ENCODE measurements at places on chromosomes 11 and 22. TPM values are rescaled to one million over a fixed set of nuclear protein-coding genes. Genes with fewer than 3 reads are reported as not detected.

Gene HTR3B
- not detected for total RNA-seq

DNA sequence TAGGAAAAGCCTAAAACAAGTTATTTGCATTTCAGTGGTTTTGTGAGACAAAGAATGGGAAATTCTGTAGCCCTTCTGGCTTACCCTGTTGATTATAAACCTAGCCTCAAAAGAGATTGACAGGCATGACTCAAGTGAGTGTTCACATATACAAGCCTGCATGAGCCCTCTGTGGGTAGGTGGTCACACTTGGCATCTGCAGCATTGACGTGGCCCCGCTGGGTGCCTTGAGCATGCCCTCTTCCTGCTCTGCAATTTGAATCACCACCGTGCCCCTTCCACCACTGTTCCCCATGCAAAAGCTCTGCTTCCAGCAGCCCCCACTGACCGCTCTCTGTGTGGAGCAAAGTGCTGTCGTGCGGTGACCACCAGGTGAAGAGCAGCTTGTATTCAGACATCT, 21.0 kb upstream of the ADSL start:
- no peak overlapping the region for H3K4me3 ChIP-seq
- H3K4me1 ChIP-seq: peaks cover 5% of the 10 kb centered on the region
- no peak for DNase-seq
- peaks cover 56% of the 10 kb centered on the region for H3K36me3 ChIP-seq
- no peaks in the 10 kb centered on the region for H3K27me3 ChIP-seq

Gene LSP1
- not detected for total RNA-seq

Gene DPAGT1
- 43.6 TPM for total RNA-seq

Gene CHRNA10
- 2.4 TPM for total RNA-seq

GRCh38 chr11:104819603-104820002, 78.7 kb downstream of the CASP12 start:
- no peak for DNase-seq
- no peak overlapping the region for H3K27ac ChIP-seq
- H3K4me3 ChIP-seq: no peak overlapping the region

Gene KIRREL3
- total RNA-seq: 0.09 TPM

DNA sequence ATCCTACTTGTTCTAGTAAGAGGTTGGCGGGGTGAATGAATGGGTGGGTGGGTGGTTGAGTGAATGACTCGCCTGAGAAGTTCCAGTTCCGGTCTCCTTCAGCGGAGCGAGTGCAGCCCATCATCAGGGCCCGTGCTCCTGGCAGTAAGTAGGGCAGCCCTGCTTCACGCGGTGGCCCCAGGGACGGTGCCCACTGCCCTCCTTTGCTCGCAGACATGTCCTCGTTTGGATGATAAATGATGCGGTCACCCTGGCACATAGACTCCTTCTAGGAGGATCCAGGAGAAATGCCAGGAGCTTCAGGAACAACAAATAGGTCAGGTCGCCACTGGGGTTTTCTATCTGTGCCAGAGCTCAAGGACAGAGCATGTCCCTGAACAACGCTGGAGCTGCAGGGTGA, 370.8 kb downstream of the CTTN start:
- H3K4me3 ChIP-seq: no peak overlapping the region
- peaks cover 3% of the 10 kb centered on the region for H3K4me1 ChIP-seq
- DNase-seq: no peak
- peaks cover 10% of the 10 kb centered on the region for H3K36me3 ChIP-seq
- H3K27me3 ChIP-seq: no peaks in the 10 kb centered on the region
- no peak overlapping the region for H3K27ac ChIP-seq

DNA sequence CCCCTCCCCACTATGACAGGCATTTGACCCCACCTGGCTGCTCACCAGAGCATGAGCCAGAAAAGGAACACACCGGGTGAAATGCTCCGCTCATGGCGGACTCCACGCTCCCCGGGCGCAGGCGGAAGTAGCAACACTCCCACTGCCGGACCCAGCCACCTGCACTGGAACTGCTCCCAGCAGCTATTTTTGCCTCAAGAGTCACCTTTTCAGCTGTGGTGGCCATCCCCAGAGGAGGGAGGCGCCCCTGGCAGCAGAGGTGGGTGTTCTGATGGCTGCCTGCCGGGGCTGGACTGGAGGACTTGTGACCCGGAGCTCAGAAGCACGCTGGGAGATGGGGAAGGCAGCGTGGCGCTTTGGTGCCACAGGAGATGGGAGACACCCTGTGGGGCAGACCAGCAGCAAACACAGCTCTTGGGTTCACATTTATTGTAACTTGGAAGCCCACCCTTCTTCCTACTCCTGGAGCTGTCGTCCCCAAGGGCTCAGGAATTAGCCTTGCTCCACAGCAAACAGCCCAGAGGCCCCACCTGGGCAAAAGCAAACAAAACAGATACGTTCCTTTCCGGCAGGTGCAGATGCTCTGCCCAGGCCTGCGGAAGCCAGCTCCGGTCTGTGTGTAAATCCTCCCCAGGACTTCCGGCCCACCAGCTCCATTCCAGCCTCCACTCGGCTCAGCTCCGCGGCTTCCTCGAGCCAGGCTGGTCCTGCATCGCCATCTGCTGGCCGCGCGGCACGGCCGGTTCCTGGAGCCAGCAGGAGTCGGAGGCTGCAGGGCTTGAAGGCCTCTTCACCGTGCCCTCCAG, 3.7 kb downstream of the RPS19BP1 start:
- H3K27ac ChIP-seq: no peak overlapping the region
- DNase-seq: peak; percentile 95
- H3K36me3 ChIP-seq: peaks cover 54% of the 10 kb centered on the region
- no peaks in the 10 kb centered on the region for H3K27me3 ChIP-seq
- no peak overlapping the region for H3K4me3 ChIP-seq
- H3K4me1 ChIP-seq: peaks cover 3% of the 10 kb centered on the region

Gene KRTAP5-1
- total RNA-seq: not detected

DNA sequence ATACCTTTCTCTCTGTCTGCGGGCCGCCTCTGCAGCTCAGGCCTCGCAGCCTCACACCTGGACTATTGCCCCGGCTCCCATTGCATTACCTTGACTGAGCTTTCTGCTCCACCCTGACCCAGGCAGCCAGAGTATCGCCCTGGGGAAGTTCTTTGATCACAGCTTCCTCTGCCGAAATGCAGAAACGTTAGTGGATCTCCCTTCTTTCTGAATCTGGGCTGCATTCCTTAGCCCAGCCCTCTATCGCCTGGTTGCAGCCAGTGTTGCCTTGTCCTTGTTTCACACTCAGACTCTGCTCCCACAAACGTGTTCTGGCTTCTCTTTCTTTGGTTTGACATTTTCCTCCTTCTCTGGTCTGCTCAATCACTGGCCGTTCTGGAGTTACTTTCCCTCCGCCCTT, 195.7 kb downstream of the ADAMTS15 start:
- peak; percentile 80 for DNase-seq
- H3K36me3 ChIP-seq: no peaks in the 10 kb centered on the region

DNA sequence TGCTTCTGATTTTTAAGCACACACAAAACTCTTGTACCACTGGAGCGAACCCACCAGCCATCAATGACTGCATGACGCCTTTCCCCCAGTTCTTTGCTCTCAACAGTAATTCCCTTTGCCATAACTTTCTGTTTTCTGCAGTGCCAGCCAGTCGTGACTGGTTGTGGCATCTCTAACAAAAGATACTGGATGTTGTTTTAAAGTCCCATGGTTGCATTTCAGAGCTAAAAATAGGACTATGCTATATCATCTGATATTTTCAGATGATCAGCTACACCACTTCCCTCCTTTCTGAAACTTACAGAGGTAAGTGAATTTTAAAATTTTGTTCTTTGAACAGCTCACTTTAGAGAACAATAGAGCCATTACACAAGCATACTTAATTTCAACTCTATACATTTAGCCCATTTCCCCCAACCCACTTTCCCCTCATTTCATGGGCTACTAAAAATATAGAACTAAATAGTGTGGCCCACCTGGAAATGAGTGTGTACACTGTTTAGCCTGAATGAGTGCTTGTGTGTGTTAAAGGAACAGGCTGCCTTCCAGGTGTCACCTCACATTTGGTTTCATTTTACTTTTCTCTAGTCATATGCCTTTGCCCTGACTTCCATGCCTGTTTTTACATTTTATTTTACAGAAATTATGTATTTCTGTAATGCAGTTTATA, 136.9 kb upstream of the ZC3H12C start:
- no peaks in the 10 kb centered on the region for H3K36me3 ChIP-seq
- no peak overlapping the region for H3K27ac ChIP-seq
- no peaks in the 10 kb centered on the region for H3K27me3 ChIP-seq
- H3K4me1 ChIP-seq: no peaks in the 10 kb centered on the region
- DNase-seq: no peak

- DNase-seq: peak; percentile 47
- H3K27ac ChIP-seq: no peak overlapping the region
- H3K4me1 ChIP-seq: peaks cover 2% of the 10 kb centered on the region
- H3K36me3 ChIP-seq: 0 out of 2 replicates have a peak, but pooled peaks cover 3% of the 10 kb centered on the region
- peaks cover 3% of the 10 kb centered on the region for H3K27me3 ChIP-seq
Observed at GRCh38 chr11:119375337-119376196, 5.9 kb downstream of the USP2 start.

- no peaks in the 10 kb centered on the region for H3K36me3 ChIP-seq
- no peak overlapping the region for H3K27ac ChIP-seq
- no peak for DNase-seq
- H3K4me3 ChIP-seq: no peak overlapping the region
- no peaks in the 10 kb centered on the region for H3K4me1 ChIP-seq
Observed at GRCh38 chr11:69320756-69321741, 27.1 kb downstream of the MYEOV start.

Gene SYT12
- total RNA-seq: 2.1 TPM

Gene APOL5
- not detected for total RNA-seq

Gene GLYATL1
- 2.1 TPM for total RNA-seq

DNA sequence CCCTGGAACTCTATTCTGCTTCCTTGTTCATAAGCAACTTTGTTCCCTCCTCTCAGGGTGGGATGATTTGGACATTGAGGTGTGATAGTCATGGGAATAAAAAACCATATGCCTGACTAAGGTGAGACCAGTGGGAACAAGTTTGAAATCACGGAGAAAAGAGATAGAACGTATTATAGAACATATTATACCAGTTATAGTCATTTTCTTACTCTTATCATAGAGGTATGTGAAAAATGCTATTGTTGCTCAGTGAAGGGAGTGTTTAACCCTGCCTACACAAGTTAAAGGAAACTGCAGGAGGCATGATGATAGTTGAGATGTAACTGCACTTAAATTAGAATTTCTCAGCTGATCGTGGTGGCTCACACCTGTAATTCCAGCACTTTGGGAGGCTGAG, 15.5 kb downstream of the OR6Q1 start:
- DNase-seq: no peak
- no peaks in the 10 kb centered on the region for H3K27me3 ChIP-seq
- no peak overlapping the region for H3K4me3 ChIP-seq
- H3K36me3 ChIP-seq: no peaks in the 10 kb centered on the region
- H3K4me1 ChIP-seq: no peaks in the 10 kb centered on the region

- H3K27me3 ChIP-seq: no peaks in the 10 kb centered on the region
- no peaks in the 10 kb centered on the region for H3K4me1 ChIP-seq
- no peak overlapping the region for H3K27ac ChIP-seq
- DNase-seq: peak; percentile 21
- H3K36me3 ChIP-seq: no peaks in the 10 kb centered on the region
Observed at GRCh38 chr11:1783725-1784529, 20.2 kb upstream of the CTSD start.

DNA sequence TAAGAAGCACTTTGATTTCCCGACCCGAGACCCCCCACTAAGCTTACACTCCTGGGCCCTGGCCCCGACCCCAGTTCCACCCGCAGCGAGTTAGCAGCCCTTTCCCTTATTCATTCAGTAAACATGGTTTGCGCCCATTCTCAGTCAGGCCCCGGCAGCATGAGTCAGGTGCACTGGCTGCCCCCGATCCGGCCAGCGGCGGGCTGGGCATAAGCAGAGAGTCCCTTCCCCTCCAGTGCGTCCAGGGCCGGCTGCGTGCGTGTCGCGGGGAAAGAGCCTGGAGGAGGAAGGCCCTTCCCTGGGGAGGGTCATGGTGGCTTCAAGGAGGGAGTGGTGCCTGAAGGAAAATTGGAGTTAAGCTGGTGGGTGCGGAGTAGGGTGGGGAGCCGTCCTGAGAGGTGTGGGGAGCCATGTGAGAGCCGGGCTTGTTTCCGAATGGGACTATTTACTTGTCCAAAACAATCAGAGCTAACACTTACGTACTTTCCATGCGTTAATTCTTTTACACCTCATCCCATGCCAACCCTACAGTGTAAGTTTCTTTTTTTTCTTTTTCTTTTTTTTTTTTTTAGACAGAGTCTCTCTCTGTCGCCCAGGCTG, 657 bp downstream of the IGHMBP2 start:
- H3K36me3 ChIP-seq: peaks cover 14% of the 10 kb centered on the region
- no peaks in the 10 kb centered on the region for H3K27me3 ChIP-seq
- no peaks in the 10 kb centered on the region for H3K4me1 ChIP-seq

- no peaks in the 10 kb centered on the region for H3K4me1 ChIP-seq
- no peak overlapping the region for H3K27ac ChIP-seq
- DNase-seq: no peak
- H3K36me3 ChIP-seq: no peaks in the 10 kb centered on the region
Observed at GRCh38 chr11:18010121-18010670, 2.7 kb downstream of the SERGEF start.

Gene OR10A2
- not detected for total RNA-seq

DNA sequence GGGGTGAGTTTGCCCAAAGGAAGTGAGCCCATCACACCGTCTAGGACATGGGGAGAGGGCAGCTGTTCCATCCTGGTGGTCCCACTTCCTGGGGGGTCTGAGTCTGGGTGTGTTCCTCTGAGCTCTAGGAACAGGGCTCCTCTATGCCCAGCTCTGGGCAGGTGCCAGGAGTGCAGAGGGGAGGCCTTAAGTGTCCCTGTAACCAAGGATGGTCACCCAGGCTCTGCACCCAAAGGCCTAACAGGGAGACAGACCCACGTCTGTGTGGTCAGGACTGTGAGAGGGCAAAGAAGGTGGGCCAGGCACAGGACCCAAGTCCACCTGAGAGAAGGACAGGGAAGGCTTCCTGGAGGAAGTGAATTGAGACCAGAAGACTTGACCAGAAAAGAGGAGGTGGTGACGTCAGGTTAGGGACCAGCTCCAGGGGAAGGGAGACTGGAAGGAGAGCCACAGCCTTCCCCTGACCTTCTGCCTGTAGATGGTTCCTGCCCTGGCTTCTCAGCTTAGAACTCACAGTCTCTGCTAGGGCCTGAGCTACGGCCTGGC, 11.3 kb upstream of the TCF20 start:
- peaks cover 10% of the 10 kb centered on the region for H3K27me3 ChIP-seq
- peak; percentile 9 for DNase-seq
- no peaks in the 10 kb centered on the region for H3K4me1 ChIP-seq
- H3K4me3 ChIP-seq: peak overlapping the region; percentile 38
- no peak overlapping the region for H3K27ac ChIP-seq

Gene TTLL1
- 4.1 TPM for total RNA-seq

DNA sequence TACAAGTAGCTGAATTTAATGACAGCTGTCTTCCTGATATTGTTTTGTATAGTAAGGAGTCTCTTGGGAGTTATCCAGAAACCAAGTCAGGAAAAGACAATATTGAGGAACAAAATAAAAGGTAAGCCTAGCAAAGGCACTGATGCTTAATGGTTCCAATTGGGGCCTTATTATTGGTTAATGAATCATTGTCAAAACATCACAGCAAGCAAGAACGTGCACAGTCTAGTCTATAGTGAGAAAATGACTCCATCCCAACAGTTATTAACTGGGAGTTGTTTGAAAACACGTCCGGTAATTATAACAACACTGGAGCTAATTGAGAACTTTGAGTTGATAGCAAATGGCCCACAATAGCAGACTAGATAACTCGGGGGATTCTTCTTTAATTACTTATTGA, 17.7 kb downstream of the BSX start:
- H3K27me3 ChIP-seq: no peaks in the 10 kb centered on the region
- DNase-seq: no peak
- no peak overlapping the region for H3K27ac ChIP-seq

Gene MMP27
- total RNA-seq: not detected

- H3K4me3 ChIP-seq: no peak overlapping the region
- H3K36me3 ChIP-seq: peaks cover 5% of the 10 kb centered on the region
- H3K4me1 ChIP-seq: no peaks in the 10 kb centered on the region
- no peaks in the 10 kb centered on the region for H3K27me3 ChIP-seq
- peak; percentile 64 for DNase-seq
- no peak overlapping the region for H3K27ac ChIP-seq
Observed at GRCh38 chr11:7077101-7077500, 11.7 kb upstream of the RBMXL2 start.
